Epithelial cell of proximal tubule (primary cell): ENCODE measurements at places on chromosomes 16 and 17. TPM values are rescaled to one million over a fixed set of nuclear protein-coding genes. Genes with fewer than 3 reads are reported as not detected.

DNA sequence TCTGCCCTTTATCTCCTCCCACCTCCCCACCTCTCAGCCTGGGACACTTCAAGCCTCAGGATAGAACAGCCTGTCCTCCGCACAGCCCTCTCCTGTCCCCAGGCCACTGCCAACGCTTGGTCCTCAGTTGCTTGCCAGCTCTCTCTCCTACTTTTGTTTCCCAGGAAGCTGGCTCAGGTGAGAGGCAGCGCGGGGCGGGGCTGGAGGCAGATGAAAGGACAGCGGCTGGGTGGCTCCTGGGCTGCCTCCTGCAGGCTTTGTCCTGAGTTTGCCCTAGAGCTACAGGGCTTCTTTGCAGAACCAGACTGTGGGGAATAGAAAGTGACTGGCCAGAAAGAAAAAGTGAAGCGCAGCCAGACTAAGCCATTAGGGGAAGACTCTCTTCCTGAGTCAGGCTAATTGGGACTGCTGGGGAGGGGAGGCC is 48.2 kb upstream of the CDC42EP4 start:
- no peak for DNase-seq

DNA sequence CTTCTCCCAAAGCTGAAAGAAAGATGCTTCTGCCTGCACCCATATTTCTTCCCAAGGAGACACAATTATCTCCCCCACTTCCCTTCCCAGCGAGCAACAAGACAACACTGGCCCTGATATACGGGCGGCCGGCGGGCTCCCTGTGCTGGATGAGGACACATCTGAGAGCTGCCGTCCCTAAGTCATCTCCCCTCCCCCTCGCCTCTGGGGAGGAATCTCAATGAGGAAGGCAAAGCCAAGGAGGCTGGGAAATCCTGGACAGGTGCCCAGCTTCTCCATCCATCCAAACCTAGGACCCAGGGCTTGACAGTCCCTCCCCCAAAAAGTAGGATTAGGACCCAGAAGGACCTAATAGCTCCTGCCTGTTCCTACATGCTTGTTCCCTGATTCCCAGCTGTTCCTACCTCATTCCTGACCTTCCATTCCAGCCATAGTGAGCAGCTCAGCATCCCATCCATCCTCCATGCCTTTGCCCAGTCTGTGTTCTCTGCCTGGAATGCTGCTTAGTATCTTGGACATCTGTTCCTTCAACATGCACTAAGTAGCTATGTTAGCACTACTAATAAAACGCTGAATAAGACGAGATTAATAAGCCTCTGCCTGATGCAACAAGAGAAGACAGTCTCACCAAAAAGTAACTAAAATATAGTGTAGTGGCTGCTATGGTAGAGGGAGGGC is 167.9 kb downstream of the CCT6B start:
- DNase-seq: no peak

- DNase-seq: no peak
Observed at GRCh38 chr17:45975640-45976295, 23.3 kb upstream of the STH start.

- no peak for DNase-seq
Observed at GRCh38 chr17:51389875-51390274, 129.5 kb downstream of the UTP18 start.

GRCh38 chr16:5205361-5206040 is 107.9 kb upstream of the EEF2KMT start:
- DNase-seq: no peak

GRCh38 chr17:29060475-29060874 is 17.5 kb downstream of the PIPOX start:
- no peak for DNase-seq

DNA sequence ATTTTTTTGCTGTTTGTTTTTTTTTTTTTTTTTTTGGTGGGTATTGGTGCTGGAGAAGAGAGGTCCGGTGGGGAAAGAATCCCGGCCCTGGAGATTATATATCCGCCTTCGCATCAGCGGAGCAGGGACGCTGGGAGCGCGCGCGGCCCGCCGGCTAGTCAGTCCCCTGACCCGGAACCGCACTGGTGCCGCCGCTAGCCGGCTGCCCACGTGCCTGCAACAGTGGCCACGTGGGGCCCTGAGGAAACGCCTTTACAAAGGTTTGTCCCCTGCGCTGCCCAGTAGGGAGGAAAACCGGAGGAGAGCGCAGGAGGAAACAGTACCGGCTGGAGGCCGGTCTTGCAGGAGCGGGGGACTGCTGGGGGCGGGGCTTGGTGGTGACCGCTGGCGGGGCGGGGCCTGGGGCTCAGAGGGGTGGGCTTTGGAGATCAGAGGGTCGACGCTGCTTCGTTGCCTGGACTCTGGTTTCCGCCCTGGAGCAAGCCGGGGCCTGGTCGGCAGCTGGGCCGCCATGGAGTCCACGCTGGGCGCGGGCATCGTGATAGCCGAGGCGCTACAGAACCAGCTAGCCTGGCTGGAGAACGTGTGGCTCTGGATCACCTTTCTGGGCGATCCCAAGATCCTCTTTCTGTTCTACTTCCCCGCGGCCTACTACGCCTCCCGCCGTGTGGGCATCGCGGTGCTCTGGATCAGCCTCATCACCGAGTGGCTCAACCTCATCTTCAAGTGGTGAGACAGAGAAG is at the start of gene G6PC3:
Gene G6PC3, plus strand, starts transcription at position 281 of the 743 bp plus-strand sequence. Its CDS starts 231 bp downstream, at position 512.
- DNase-seq: peak; percentile 66

GRCh38 chr17:65896889-65897288 is 295.0 kb downstream of the CEP112 start:
- no peak for DNase-seq

The TPSG1 gene
- not detected in 2 replicates for total RNA-seq

The NPIPA2 gene
- 1.2 TPM in 1 of 2 replicates, not detected in the other for total RNA-seq

The TPPP3 gene
- 0.36 TPM in 1 of 2 replicates, not detected in the other for total RNA-seq

The PYY gene
- not detected in 2 replicates for total RNA-seq

The CFAP97D1 gene
- total RNA-seq: not detected in 2 replicates

The KRT12 gene
- total RNA-seq: not detected in 2 replicates
